ENCODE measurements at places on chromosomes 5 and 9.

DNA sequence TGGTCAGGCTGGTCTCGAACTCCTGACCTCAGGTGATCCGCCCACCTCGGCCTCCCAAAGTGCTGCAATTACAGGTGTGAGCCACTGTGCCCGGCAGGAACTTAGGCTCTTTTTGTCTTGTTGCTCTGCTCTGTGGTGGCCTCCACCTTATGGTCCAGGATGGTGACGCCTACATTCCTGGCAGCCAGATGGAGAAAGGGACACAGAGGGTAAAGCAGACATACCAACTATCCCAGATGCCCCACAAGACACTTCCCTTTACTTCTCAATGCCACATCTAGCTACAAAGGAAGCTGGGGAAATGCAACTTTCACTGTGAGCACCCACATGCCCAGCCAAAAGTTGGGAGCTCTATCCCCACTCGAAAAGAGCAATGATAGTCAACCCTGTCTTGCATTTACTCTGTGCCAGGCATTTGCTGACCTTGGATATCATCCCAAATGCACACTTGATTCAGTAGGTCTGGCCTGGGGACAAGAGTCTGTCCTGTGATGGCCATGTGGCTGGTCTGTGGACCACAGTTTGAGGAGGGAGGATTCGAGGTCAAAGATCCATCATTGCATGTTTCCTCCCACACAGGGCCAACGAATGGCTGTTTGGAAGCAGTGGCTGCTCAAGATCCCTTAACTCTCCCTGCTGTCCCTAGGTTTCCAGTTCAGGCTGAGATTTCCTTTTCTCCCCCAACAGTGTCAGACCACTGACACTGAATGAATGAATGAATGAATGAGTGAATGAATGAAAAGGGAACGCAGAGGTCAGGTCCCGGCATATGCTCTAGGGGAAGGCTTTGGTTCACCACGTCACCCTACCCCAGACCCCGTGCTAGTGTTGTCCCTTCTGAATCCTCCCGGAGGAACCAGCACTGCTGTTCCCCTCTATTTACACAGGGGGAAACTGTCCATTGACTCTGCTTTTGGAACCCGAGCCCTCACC lies 1.4 kb upstream of the ERGIC1 start:
- no peak for DNase-seq

- DNase-seq, result no peak
Measured at GRCh38 chr5:163350083-163350482, 87.3 kb upstream of the CCNG1 start.

- DNase-seq, result no peak
Measured at GRCh38 chr5:52262844-52263243, 524.9 kb upstream of the ITGA1 start.

GRCh38 chr5:55304584-55304983 lies 2.9 kb downstream of the DHX29 start:
- no peak for DNase-seq

GRCh38 chr5:139457653-139458306 lies 4.8 kb downstream of the ECSCR start:
- DNase-seq, result no peak

- no peak for DNase-seq
Measured at GRCh38 chr9:97831843-97832636, 21.0 kb upstream of the FOXE1 start.

DNA sequence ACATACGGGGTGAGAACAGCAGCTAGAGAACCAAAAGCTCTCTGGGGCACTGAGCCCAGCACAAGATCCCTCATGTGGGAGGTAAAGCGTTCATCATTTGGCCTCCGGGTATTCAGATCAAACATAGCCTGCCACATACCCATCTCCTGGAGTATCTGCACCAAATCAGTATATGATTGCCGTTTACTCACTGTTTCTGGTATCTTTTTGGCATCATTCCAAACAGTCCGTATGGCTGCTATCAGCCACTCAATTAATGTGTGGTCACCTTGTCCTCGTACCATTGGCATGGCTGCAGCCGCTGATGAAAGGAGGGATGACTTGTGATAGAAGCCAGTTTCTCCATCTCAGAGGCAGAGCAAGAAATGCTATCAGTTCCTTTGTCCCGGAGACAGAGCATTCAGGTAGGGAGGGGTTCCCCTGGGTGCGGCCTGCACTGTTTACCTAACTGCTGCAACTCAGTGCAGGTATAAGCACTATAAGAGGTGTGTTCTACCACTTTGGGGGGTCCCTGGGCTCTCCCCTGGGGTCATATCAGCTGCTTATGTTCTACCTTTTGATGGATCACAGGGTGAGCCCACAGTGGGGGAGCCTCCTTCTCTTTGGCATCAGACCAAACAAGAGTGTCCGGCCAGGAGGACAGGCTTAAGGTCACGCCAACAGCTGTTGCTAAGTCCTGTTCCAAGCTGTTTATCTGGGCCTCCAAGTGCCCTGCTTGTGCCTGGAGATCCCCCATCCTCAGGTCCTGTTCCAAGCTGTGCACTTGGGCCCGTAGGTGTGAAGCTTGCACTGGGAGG lies 9.4 kb downstream of the DMAC1 start:
- no peak for DNase-seq

DNA sequence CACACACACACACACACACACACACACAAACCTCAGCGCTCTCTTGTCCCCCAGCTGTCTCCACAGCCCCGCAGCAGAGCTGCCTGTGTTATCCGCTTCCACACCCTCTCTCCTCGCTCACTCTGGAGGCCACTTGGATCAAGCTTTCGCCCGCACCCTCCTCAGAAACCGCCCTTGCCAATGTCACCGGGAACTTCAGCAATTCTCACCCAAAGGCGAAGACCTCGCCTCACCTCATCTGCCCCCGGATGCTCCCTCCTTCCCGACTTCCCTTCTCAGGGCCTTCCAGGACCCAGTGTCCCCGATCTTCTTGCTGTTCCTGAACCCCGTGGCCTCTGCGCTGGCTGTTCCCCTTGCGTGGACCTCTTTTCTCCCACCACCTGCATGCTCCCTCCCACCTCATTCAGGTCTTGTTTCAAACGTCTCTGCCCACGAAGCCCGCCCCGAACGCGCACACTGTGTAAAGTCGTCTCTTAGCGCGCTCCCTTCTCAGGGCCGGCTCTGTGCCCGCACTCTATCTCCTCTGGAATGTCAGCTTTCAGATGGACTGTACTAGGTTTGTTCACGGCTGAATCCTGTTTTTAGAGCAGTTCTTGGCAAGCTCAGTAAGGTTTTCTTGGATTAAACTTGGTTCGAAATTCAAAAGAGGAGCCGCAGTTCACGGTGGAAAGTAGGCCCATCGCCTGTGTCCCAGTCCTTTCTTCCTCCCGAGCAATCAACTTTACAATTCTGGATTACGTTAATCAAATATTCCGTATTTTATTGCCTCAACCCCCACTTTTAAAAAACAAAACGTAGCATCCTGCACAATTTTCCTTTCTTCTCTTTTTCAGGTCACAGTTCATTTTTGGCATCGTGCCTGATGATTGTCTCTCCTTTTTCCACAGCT lies 1.0 kb upstream of the TRIM7 start:
- DNase-seq, result peak; percentile 21

DNA sequence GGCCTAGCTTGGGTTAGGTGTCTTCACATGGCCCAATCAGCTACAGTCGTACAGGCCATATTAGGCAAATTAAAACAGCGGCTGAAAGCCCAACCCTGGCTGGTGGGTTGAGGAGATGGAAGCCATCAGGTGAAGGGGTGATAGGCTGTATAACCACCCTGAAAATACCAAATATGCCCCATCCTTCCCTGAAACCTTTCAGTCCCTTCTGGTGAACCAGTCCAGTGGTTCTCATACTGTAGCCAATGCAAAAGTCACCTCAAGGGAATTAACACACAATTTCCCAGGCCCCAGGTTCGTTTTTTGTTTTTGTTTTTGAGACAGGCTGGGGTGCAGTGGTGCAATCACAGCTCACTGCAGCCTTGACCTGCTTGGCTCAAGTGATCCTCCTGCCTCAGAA lies 19.8 kb upstream of the KCNV2 start:
- no peak for DNase-seq

DNA sequence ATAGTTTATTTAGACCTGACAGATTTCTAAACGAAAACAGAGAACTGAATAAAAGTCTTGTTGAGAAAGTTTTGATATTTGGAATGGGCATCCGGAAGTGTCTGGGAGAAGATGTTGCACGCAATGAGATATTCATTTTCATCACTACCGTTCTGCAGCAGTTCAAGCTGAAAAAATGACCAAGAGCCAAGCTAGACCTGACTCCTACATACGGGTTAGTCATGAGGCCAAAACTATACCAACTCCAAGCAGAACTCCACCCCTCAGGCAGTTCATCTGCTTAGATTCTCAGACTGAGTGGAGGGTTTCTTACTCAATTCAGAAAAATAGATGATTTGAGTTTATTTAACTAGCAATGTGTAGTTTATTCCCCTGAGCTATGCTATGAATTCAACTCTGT lies 95.4 kb upstream of the ANXA1 start:
- DNase-seq, result no peak

DNA sequence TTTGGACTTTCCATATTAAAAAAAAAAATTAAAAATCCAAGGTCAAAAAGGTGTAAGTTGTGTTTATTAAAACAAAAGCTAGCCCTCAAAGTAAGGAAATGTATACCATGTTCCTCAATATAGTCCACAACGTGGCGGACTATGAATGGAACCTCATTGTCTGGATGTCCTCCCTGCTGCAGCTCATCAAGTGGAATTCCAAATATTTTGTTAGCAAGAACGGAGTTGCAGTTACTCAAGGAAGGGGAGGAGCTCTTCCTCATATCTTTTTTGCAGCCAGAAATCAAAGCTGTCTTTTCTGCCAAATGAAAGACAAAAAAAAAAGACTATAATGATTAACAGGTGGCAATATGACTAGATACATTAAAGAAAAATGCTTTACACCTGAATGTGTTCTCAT lies 14.0 kb downstream of the FAM13B start:
- DNase-seq, result peak; percentile 45

GRCh38 chr9:91949946-91950664 lies at the start of gene ROR2:
ROR2 (minus strand) TSS chr9:91950228.
- DNase-seq, result peak; percentile 63

- peak; percentile 96 for DNase-seq
Measured at GRCh38 chr5:127988146-127988760, 95.3 kb upstream of the SLC12A2 start.

DNA sequence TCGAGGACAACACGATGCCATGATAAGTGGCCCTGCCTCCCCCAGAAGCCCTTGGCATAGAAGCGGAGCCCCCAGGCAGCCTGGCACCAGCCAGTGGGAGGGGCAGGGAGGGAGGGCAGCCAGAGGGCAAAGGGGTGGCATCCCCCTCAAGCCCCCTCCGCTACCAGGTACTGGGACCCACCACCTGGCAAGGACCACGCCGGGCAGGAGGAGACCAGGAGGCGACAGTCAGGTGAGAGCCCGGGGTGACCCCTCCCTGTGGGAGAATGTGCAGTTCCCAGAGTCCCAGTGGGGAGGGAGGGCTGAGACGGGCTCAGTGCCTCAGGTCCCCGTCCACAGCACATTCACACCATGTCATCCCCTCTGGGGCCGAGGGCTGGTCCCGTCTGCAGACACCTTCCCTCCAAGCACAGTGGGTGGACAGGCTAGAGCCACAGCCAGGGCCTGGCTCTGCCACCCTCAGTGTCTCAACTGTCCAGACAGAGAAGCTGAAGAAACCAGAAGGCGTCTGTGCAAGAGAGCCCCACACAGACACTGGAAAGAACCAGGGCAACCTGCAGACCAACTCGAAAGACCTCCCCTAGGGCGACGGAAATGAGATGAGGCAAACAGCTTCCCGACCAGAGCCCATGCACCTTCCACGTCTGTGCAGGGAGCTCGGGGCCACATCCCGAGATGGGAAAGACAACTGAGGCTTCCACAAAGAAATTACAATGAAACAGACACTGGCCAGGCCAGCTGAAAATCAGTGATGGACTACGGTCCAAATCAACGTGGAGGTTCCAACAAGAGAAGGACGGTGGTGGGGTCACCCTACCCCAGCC lies 11.1 kb downstream of the BRD3 start:
- DNase-seq, result no peak

GRCh38 chr9:98192503-98193335 lies at the start of gene CORO2A:
CORO2A (minus strand) TSS chr9:98192637; CDS start chr9:98157660, 34,977 bp downstream.
- DNase-seq, result peak; percentile 63

GRCh38 chr9:16652582-16652981 lies 217.9 kb downstream of the BNC2 start:
- peak; percentile 55 for DNase-seq

- DNase-seq, result peak; percentile 80
Measured at GRCh38 chr9:34961574-34962490, 3.7 kb downstream of the PHF24 start.

- peak; percentile 3 for DNase-seq
Measured at GRCh38 chr9:13817754-13818278, 496.1 kb downstream of the NFIB start.

GRCh38 chr9:112894699-112895098 lies 4.0 kb upstream of the SLC46A2 start:
- no peak for DNase-seq

DNA sequence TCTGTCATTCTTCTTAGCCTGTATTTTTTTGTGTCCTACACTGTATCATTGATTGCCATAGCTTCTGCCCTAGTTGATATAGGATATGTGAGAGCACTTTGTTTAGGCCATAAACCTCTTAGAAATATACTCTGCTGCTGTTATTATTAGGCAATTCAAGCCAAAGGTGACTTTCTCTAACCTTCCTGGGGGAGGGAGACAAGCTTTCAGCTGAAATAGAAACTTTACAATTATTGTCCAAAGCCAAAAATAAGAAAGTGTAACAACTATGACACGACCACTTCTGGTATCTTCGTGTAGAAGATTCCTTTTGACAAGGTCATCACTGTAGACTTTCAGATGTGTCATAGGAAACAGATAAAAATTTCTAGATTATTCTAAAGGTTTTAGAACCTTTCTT lies 12.2 kb upstream of the CSNK1A1 start:
- DNase-seq, result peak; percentile 64

GRCh38 chr5:99694884-99695283 lies 766.1 kb upstream of the CHD1 start:
- no peak for DNase-seq

- DNase-seq, result peak; percentile 98
Measured at GRCh38 chr5:156475182-156476157, 148.5 kb downstream of the SGCD start.

- DNase-seq, result no peak
Measured at GRCh38 chr9:96620832-96621269, 1.2 kb upstream of the CDC14B start.

- no peak for DNase-seq
Measured at GRCh38 chr5:75044406-75044805, 8.0 kb downstream of the GCNT4 start.

DNA sequence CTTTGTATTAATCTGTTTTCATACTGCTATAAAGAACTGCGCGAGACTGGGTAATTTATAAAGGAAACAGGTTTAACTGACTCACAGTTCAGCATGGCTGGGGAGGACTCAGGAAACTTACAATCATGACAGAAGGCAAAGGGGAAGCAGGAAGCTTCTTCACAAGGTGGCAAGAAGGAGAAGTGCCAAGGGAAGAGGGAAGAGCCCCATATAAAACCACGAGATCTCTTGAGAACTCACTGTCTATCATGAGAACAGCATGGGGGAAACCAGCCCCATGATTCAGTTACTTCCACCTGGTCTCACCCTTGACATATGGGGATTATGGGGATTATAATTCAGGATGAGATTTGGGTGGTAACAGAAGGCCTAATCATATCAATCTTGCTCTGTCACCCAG lies 60.9 kb upstream of the CHD1 start:
- no peak for DNase-seq

GRCh38 chr5:147156012-147156411 lies 78.8 kb upstream of the STK32A start:
- no peak for DNase-seq

Data from IMR-90 (cell line).